ENCODE measurements at places on chromosomes 13 and 19.

GRCh38 chr19:18626906-18627305 lies 9.9 kb upstream of the KLHL26 start:
- no peak for DNase-seq

DNA sequence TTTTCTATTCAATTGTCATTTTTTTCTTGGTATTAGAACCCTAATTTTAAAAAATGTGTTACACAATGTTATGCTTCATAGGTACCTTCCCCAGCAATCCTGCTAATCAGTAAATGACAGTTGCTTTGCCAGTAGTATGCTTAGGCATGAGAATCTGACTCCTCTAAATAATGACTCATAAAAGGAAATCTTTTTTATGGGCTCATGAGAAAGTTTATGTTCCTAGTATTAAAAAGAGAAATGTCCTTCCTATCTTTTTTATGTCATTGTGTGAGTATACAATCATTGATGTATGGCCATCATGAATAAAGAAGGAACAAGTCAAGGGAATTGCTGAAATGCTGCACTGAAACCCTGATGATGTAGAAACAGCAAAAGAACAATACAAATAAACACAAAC lies 1237.7 kb upstream of the PCDH20 start:
- DNase-seq, result no peak

DNA sequence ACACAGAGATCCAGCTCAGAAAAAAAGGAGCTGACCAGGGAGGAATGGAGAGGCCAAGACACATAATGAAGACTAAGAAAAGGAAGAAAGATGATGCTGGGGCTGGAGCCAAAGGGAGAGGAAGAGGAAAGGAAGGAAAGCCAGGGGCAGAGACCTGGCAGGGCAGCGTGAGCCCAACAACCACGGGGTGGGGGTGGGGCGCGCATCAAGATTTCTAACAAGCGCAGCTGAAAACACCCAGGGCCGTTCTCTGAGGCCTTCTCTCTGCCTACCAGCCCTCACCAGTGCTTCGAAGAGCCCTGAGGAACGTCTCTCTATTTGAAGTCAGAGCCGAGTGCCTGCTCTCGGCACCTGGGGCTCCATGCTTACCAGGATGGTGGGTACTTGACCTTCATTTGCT lies 23.6 kb upstream of the POU2F2 start:
- no peak for DNase-seq

DNA sequence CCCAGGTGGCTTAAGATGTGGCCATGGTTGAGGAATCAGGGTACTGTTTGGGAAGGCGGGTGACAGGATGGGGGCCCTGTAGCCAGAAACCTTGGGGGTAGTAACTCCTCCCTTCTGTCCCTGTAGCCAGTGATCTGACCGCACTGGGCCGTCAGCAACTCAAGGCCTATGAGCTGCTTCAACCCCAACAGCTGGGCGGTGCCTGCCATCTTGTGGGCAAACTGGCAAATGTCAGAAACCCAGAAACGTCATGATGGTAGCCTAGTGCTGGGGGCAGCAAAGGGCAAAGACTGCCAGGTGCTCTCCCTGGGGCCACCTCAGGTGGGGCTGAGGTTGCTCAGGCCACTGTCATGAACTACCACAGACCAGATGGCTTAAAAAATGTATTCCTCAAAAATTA lies 3.5 kb downstream of the COPE start:
- no peak for DNase-seq

DNA sequence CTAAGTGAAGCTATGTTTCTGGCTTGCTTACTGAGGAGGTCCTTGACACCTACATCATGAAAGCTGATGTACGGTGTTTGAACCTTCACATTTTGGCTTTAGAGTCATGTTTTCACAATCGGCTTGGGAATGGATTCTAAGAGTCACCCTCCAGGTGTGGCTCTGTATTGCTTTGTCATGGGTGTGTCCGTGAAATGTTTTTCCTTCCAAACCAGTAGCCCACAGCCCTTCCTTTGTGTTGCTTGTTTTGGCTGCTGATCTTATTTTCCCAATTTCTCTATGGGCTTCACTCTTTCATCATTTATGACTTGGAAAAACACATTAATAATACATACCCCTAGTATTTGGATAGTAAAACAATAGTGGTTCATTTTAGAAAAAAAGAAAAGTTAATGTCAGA lies 240.6 kb downstream of the GGACT start:
- no peak for DNase-seq

- DNase-seq, result no peak
Measured at GRCh38 chr13:110398564-110399507, 91.8 kb downstream of the COL4A2 start.
